ENCODE measurements at places on chromosomes 1 and 21. TPM values are rescaled to one million over a fixed set of nuclear protein-coding genes. Genes with fewer than 3 reads are reported as not detected.

The ATP1B1 gene
- total RNA-seq: 314 TPM

- peak; percentile 16 for DNase-seq
Measured at GRCh38 chr21:42913476-42913875, 12.0 kb downstream of the ERVH48-1 start.

DNA sequence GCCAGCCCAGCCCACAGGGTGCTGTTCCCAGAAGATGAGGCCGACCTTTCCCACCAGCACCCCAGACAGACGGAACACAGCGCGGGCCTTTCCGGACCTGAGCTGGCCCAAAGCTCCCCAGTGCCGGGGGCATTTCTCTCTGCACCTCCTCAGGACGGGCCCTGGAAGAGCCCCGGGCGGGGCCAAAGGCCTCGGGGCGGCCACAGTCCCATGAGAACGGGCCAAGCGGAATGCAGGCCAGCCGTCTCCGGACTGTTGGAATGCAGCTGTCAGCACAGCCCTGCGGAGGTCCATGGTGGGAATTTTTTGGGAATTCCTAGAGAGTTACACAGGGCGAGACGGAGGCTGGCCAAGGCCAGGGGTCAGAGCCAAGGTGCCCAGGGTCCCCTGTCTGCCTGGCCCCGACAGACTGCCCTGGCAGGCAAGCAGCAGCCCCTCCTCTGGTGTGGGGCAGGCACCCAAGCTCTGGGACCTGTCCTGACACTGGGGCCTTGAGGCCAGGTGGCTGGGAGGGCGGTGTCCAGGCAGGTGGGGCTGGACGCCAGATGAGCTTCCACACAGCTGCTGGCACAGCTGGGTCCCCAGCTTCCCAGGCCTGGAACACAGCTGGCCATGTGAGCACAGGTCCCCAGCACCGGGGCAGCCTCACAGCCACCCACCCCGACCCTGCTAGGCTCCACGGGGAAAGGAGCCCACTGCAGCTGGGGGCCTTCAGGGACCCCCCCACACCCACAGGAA is 63.0 kb downstream of the MEGF6 start:
- DNase-seq: no peak

The ESPN gene
- total RNA-seq: not detected

GRCh38 chr1:99751877-99752504 is 14.4 kb downstream of the FRRS1 start:
- DNase-seq: peak; percentile 80

DNA sequence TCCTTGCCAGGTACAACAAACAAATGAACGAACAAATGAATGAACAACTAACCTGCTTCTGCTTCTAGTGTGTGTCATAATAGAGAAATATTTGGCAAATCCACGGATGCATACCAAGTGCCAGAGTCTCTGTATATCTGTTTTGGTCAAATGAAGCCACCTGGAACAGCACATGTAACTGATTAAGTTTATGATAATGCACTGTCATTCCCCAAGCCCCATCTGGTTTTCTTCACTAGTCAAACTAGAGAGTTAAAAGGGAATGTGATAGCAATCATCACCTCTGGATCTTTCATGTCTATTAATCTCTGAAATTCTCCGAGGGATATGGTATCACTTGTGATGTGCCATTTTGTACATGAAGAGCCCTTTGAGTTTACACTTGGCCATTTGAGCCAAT is 21.0 kb upstream of the SCAF4 start:
- no peak for DNase-seq

- DNase-seq: no peak
Measured at GRCh38 chr1:59249396-59250137, 47.3 kb upstream of the FGGY start.

- no peak for DNase-seq
Measured at GRCh38 chr1:169931795-169932231, 38.1 kb upstream of the SCYL3 start.

The CD1C gene
- total RNA-seq: not detected

The KIF2C gene
- 15.5 TPM for total RNA-seq

The FHL3 gene
- total RNA-seq: 3.0 TPM

The DCST1 gene
- total RNA-seq: not detected

The KIF17 gene
- total RNA-seq: 0.87 TPM

- DNase-seq: peak; percentile 52
Measured at GRCh38 chr1:233635765-233636502, 22.0 kb downstream of the KCNK1 start.

DNA sequence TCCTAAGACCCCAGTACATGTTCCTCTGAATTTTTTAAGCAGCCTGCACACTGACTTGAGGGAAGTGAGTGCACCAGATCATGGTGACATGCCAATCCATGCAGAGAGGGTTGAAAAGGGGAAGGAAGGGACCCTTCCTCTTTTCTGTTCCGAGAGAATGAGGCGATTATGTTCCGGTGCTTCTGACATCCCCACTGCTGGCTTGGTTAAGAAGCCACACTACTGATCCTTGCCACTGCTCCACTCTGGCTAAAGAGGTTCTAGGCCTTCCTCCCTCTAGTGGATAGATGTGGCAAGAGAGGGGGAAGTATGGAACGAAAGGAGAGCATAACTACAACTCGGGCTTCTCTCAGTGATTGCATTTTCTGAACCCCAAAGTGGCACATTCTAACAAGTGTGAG is 1.8 kb upstream of the CYB5R1 start:
- DNase-seq: peak; percentile 63

DNA sequence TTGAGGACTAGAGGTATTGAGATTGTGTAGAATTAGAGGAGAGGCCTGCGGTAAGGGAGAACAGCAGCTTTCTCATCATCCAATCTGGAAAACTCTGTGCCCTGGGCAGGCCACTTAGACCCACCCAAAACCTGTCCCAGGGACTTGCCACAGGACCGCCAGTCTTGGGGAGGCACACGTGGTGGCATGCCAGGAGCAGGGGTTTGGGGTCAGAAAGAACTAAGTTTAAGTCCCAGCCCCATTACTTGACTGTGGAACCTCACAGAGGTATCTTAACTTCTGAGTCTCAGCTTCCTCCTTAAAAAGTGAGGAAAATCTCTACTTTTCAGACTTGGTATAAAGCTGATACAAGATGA is 356.6 kb downstream of the HHAT start:
- DNase-seq: no peak

The TNNI3K gene
- not detected for total RNA-seq

DNA sequence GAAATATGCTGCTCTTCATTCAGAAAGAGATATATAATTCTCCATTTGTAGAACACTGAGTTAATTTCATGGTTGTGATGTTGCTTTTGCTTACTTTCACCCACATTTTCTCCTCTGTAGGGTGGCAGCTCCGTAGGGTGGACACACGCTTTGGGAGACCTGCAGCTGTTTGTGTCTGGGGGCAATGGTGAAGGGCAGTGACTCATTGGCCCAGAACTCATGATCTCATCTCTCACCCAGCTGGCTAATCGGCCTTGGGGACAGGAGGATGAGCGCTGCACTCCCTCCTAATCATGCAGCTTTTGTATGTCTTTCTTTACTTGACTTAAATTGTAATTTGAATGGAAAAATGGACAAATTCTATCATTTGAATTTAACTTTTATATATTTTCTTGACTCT is 9.6 kb downstream of the DISC1 start:
- peak; percentile 56 for DNase-seq

The PCSK9 gene
- total RNA-seq: 17.5 TPM

- DNase-seq: no peak
Measured at GRCh38 chr1:224779536-224779935, 149.9 kb upstream of the DNAH14 start.

GRCh38 chr1:46030074-46030870 is 102.2 kb downstream of the PIK3R3 start:
- DNase-seq: no peak

GRCh38 chr1:164565357-164565756 is 6.4 kb downstream of the PBX1 start:
- peak; percentile 55 for DNase-seq

DNA sequence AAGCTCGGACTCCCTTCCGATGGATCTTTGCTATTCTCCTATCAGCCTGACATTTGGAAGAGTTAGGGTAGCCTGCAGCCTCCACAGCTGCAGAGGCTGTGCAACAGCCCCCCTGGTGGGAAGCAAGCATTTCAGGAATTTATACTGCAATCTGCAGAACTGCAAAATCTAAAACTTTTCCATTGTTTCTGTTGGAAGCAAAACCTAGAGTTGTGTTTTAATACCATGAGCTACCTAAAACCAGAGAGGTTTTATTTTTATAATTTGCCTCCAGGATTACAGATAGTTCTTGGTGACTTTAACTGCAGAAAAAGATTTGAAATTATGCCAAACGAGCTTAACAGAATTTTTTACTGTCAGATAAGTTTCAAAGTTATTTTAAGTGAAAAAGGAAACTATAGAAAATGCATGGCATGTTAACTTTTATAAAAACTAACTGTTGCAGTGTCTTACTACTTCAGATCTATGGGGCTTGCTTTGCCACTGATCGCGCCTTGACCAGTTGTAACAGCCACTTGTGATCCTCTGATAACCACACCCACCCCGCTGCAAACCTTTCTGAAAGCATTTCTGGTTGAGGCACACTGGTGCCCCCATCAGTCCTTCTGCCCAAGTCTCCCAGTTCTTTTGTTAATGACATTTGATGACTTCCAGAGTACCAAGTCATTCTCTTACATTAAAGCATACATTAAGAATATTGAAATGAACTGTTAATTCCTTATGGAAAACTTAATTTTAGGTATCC is 64.8 kb downstream of the PRDM2 start:
- DNase-seq: no peak

- DNase-seq: no peak
Measured at GRCh38 chr1:5364591-5364990, 627.6 kb downstream of the NPHP4 start.

- no peak for DNase-seq
Measured at GRCh38 chr1:38612951-38613350, 246.6 kb downstream of the RRAGC start.

DNA sequence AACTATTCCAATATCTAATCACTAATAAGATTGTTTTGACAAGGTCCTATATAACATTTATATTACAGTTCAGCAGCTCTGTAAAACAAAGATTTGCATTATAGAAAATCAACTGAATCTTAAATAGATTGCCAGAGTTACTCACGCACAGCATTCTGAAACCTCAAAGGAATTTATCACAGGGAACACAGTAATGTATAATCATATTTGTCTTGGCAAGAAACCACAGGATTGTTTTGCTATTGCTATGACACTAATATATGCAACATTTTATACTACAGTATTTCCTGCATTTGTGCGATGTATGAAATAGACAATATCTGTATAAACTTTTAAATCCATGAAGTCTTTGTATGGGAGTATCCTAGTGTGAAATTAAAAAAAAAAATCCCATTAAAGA is 101.4 kb downstream of the PLPPR5 start:
- DNase-seq: peak; percentile 74

DNA sequence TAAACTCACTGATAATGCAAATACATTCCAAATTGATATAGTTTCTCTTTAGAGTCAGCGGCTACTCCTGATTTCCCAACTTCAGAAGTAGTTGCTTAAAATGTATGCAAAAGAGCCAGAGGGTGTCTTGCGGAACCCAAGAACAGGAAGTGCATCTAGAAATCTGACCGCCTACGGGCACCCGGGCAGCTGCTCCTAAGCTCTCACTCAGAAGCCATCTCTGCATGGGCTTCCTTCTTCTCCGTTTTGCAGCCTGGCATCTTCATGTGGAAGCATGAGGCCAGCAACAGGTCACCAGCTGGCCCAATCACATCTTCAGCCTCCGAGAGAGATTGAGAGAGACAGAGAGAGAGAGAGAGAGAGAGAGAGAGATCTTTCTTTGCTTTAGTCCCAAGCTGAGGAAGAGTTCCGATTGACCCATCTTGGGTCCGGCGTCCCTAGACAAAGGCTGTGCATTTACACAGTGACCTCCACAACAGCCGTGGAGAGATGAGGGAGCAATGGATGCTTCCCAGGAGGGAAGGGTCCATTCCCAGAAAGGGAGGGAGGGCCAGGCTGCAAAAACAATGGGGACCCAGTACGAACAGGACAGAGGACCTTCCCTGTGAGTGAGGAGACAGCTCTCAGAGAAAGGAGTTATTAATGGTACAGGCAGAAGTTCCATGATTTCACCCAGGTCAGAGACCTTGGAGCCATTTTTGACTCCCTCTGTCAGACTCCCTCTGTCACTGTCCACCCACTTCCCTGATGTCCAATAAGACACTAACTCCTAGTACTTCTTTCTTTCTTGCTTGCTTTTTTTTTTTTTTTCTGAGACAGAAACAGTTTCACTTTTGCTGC is 28.2 kb upstream of the SLC30A1 start:
- DNase-seq: no peak

DNA sequence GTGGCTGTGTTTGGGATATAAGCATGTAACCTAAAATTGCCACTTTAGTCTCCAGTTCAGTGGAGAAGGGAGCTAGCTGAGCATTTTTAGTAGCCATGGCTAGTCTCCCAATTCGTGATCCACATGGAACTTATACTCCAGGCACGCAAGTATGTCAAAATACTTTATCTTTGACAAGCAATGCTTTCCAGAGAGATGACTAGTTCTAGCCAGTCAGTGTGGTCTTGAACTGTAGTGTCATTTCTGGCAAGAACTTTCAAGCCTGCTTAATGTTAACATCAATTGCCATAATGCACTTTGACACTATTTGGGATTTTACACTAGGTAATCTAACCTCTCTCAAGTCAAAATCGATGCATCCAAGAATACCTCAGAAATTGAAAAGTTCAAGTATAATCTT is 660.0 kb downstream of the PTPRC start:
- no peak for DNase-seq

The PCP4 gene
- not detected for total RNA-seq

- peak; percentile 13 for DNase-seq
Measured at GRCh38 chr1:37795340-37796125, 1.9 kb downstream of the MANEAL start.

- no peak for DNase-seq
Measured at GRCh38 chr1:100010804-100011203, 41.0 kb downstream of the SLC35A3 start.

- no peak for DNase-seq
Measured at GRCh38 chr1:89727517-89728312, 93.1 kb upstream of the LRRC8D start.

GRCh38 chr1:98099501-98099900 is 178.7 kb upstream of the DPYD start:
- peak; percentile 43 for DNase-seq

Data from renal cortical epithelial cell (primary cell).